ENCODE measurements at places on chromosomes 2 and 18.

- DNase-seq = no peak
Measured at GRCh38 chr2:98912957-98913915, 22.8 kb downstream of the CRACDL start.

GRCh38 chr18:55576001-55576400, 12.0 kb downstream of the TCF4 start:
- DNase-seq = no peak

DNA sequence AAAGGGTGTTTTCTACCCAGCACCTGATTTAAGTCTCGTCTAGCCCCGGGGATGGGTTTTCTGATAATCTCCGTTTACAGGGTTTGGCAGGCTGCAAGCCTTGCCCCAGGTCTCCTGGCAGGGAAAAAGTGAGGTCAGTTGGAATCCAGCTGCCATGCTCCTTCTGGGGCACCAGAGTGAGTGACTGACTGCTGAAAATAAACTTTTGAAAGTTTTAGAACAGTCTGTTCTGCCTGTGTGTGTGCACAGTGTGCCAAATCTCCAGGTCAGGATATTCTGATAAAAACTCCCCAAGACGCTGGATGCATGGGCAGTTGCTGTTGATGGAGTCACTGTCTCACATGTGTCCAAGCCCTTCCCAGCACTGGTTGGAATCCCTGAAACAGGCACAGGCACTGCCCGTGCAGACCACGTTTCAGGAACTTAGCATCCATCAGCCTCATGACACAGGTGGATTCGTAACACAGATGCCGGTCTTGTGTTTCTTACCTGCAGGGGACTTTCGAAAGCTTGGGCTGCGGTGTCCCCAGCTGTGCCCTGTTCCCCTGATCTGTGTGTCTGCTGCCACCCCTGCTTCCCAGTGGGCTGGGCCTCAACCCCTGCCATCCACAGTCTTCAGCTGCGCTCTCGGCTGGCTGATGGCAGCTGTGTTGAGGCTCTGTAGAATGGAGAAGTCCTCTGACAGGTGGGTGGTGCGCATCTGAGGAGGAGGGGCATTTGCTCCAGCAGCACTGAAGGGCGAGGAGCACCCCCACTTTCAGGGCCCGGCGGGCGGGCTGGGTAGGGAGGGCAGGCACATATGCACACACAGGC, 65.0 kb downstream of the SH3RF3 start:
- no peak for DNase-seq

DNA sequence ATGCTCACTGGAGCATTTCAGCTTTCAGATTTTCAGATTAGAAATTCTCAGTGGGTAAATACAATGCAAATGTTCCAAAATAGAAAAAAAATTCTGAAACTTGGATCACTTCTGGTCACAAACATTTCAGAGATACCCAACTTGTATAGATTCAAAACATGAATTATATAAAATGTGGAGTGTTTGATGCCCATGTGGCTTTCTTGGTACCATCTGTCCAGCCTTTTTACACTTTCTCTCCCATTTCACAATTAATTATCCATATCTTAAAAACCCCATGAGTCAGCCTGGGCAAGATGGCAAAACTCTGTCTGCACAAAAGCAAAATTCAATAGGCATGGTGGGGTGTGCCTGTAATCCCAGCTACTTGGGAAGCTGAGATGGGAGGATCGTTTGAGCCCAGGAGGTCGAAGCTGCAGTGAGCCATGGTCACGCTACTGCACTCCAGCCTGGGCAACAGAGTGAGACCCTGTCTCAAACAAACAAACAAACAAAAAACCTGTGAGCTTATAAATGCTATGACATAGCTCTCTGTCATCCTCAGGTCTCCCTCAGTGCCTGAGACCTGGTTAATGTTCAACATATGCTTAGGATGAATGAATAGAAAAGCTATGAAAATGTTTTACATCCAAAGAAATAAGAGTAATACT, 146.3 kb upstream of the TTC39C start:
- DNase-seq = no peak

DNA sequence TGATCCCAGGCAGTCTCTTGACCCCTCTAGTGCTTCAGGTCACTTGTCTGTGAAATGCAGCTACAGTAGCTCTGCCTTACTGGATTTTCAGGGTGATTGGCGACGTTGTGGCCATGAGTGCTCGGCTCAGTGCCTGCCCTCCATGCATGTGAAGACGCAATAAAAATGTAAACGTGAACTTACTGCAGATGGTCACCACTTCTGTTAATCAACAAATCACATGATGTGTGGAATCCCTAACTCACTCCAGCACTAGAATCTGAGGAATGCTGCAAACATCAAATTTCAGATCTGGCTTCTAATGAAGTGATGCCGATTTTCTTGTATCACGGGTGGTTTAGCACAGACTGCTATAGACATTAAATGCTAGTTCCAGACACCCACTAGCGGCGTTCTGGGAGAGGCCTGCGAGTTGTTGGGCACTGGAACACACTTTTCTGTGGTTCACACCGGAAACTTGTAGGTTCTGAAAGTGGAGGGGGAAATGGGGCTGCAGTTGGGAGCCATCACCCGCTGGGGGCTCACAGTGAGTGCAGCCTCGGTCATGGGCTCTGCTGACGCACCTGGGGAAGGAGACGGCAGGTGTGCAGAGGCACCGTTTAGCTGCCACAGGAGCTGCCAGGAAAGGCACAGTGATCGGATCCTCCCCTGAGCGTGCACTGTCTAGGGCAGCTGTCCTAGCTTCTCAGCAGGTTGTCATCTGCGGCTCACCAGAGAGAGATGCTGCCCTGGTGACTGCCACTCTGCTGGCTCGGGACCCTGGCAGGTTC, 6.5 kb downstream of the CNDP1 start:
- no peak for DNase-seq

DNA sequence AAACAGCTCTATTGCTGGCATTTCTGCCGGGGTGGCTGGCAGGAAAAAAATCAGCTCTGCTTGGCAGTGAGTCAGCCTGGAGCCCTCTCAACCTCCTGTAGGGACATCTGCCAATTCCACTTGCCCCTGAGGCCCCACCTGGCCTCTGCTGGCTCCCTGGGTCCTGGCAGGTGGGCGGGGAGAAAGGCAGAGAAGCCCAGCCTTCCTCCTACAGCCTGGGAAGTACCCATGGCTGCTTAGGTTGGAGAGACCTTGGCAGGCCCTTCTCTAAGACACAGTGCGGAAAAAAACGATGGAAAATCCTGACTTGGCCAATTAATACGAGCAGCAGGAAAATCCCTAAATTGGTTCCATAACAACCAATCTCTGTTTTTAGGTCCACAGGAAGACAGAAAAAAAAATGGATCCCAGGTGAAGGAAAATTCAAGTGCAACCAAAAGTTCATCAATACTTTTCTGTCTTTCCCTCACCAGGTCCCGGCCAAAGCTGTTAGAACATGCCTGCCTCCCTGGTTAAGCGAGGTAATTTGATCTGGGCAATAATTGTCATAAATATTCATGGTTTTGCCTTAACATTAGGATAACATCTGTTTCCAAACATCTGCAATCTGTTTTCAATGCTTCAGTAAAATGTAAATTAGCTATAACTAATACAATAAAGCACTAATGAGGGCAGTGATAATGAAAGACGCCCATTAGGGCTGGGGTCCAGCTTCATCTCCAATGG, 245.9 kb downstream of the TFCP2L1 start:
- no peak for DNase-seq

- DNase-seq = no peak
Measured at GRCh38 chr2:157782057-157782845, 93.9 kb downstream of the ACVR1 start.

GRCh38 chr2:217999595-217999959, 3.2 kb downstream of the TNS1 start:
- DNase-seq = no peak
